ENCODE measurements at places on chromosomes 16 and 17.
A peak's percentile ranks its signal among the peaks of the same experiment; 100 is the strongest.

DNA sequence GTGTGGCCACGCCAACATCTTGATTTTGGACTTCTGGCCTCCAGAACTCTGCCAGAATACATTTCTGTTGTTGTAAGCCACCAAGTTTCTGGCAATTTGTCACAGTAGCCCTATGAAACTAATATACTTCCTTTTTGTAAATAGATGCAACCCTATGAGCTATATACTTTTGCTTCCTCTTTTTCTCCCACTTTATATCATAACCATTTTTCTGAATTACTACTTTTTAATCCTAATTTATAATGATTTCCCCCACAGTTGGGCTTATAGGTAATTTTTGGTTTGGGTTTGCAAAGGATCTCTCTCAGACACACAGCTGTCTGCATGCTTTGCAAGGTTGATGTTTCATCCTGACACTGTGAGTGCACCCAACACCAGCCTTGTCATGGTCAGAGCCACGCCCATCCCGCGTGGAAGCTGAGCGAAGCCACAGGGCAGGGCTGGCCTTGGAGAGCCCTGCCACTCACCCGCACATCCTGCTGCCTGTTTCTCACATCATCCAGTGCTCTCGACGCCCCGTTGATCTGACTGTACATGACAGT lies 5.8 kb downstream of the TRIM25 start:
- no peak for DNase-seq

- no peak for DNase-seq
Measured at GRCh38 chr16:72388007-72388406, 216.1 kb upstream of the PMFBP1 start.

DNA sequence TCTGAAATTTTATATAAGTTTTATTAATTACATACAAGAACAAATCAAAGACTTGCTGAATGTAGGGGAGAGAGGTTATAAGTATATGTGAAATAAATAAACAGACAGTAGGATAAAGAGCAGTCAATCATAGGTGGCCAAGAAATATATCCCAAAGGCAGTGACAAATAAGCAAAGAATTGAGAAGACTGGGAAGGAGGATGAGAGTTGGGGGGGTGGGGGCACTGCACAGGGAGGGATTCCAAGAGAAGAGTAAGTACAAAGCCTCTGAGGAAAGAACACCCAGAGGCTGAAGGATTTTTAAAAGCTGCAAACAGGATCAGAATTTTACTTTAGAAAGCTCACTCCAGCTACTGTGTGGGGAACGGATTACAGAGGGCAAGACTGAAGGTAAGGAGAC lies 2.8 kb downstream of the PELP1 start:
- DNase-seq, result no peak

GRCh38 chr16:73711406-73712080 lies 585.1 kb upstream of the PSMD7 start:
- DNase-seq, result no peak

GRCh38 chr16:1530883-1531637 lies 2.4 kb upstream of the TMEM204 start:
- peak; percentile 92 for DNase-seq

DNA sequence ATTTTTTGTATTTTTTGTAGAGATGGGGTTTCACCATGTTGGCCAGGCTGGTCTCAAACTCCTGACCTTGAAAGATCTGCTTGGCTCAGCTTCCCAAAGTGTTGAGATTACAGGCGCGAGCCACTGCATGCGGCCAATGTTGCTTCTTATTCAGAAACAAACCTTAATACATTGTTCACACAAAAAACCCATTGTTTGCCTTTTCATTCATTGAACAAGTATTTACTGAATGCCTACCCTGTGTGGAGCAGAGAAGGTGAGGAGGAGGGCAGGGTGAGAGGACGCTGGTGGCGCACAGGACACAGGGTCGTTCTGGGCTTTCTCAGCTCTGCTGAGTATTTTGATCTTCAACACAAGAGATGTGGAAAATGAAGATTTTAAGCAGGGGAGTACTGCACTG lies 8.0 kb upstream of the KRT23 start:
- no peak for DNase-seq

DNA sequence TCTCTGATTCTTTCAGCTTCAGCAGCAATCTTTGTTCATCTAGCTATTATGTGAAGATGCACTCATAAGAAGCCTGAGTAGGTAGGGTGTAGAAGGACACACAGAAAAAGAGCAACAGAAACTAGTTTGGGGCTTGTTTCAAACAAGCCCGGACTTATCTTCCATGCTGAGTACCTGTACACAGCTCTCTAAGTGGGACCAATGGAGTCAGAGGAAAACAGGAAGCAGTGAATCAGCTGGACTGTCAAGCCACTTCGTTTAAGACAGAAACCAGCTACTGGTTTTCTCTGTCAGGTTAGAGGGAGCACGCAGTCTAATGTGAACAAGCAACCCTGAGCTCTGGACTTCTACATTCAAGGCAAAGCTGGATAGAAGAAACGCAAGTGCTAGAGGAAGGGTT lies 16.0 kb downstream of the MAP2K6 start:
- DNase-seq, result no peak

- DNase-seq, result peak; percentile 10
Measured at GRCh38 chr17:30332057-30332542, 1.8 kb downstream of the TMIGD1 start.

DNA sequence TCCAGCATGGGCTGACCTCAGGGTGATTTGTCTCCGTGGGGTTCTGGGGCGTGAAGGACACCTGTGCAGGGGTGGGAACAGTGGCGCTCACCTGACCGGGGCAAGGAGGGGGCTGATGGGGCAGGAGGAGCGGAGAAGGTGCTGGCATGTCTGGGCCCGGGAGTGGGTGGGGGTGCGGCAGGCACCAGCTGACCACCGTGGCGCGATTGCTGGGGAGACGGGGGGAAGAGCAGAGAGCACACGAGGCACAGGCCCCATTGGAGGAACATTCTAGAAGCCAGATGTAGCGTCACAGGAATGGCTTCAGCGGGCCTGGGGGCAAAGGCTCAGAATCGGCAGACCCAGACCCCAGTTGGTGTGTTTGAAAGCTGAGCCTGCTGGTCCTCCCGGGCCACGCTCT lies 12.1 kb downstream of the CACNA1H start:
- DNase-seq, result no peak

GRCh38 chr17:4235372-4236279 lies 28.2 kb downstream of the ANKFY1 start:
- no peak for DNase-seq

- peak; percentile 56 for DNase-seq
Measured at GRCh38 chr16:17377360-17378324, 93.1 kb downstream of the XYLT1 start.

GRCh38 chr17:71316176-71316897 lies 804.5 kb upstream of the SOX9 start:
- peak; percentile 5 for DNase-seq

DNA sequence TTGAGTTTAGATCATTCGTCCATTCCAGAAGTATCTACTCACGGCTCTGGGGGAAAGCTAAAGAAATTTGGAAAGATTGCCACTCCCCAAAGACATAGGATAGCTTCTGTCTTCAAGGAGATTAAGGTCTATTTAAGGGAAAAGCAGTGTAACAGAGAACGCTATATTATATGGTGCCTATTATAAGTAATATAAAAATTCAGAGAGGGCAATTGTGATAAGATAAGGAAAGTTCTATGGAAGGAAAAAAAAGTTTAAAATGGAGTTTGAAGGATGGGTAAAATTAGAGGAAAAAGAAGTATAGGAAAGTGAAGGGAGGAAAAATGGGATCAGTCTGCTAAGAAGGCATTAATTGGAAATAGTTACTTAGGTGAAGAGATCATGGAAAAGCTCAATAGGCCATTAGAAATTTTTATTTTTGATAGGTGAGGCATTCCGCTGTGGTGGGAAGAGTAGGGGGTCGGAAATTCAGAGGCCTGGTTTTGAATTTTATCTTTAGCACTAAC lies 690 bp upstream of the CDC27 start:
- no peak for DNase-seq

DNA sequence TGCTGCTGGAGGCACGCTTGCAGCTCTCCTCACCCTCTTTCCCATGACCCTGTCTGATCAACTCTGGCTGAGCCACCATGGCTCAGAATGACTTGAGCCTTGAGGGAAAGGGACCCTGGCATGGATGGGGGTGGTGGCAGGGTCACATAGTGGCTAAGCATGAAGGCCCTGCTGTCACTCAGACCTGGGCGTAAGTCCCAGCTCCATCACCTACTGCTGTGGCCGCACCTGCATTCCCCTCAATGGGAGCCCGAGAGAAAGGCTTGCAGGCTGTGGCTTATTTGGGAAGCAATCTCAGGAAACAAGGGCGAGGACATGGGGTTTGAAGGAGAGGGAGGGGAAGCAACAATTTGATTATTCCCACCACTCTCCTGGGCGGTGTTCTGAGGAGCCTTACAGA lies 17.7 kb upstream of the RAP1GAP2 start:
- DNase-seq, result no peak

DNA sequence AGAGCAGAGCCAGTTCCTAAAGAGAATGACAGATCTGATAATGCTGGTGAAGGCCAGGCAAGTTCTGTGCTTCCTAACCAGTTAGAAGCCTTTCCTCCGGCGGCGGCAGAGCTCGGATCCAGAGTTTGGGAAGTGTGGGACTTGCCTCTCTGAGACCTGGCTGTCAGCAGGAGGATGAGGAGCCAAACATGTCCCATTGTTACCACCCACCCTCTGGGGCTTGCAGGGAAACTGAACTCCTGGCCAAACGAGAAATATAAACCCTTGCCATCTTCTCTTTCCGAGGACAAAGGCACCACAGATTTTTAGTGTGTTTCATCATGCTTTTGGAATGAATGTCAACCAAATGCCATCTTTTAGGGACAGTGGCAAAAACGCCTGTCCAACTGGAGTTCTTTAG lies 80.2 kb upstream of the SMURF2 start:
- peak; percentile 24 for DNase-seq

- DNase-seq, result no peak
Measured at GRCh38 chr17:79549141-79549915, 61.5 kb downstream of the RBFOX3 start.

DNA sequence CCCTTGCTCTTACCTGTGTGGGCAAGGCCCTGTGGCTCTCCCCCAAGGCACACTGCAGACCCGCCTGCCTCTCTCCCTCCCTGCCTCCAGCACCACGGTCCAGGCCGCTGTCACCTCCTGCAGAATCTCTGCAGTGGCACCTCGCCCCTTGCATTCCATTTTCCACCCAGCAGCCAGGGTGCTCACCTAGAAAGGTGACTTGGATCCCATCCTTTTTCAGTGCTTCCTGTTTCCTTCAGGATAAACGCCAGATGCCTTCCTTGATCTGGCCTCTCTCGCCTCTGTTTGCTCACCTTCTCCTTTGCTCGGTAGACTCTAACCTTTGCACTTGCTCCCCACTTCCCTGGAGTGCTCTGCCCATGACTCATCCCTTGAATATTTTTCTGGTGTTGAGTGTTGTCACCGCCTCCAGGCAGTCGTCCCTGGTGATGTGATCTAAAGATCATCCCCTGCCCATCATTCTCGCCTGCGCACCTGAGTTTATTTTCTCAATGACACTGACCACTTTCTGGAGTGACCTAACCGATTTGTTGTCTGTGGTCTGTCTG lies 79.2 kb upstream of the LGALS9 start:
- DNase-seq, result no peak

- no peak for DNase-seq
Measured at GRCh38 chr16:23640615-23640930, 537 bp downstream of the PALB2 start.

- DNase-seq, result peak; percentile 82
Measured at GRCh38 chr17:78329263-78330059, 30.4 kb downstream of the SOCS3 start.

GRCh38 chr17:67546578-67547527 lies 169.8 kb downstream of the PITPNC1 start:
- DNase-seq, result no peak

GRCh38 chr17:68356520-68356919 lies 65.2 kb downstream of the ARSG start:
- no peak for DNase-seq

- no peak for DNase-seq
Measured at GRCh38 chr17:78689029-78689428, 93.0 kb downstream of the CYTH1 start.
